ENCODE measurements at places on chromosomes 16 and 17.
A peak's percentile ranks its signal among the peaks of the same experiment; 100 is the strongest.

- DNase-seq: no peak
These were observed 25.3 kb downstream of the CACNG3 start for GRCh38 chr16:24281466-24281865.

DNA sequence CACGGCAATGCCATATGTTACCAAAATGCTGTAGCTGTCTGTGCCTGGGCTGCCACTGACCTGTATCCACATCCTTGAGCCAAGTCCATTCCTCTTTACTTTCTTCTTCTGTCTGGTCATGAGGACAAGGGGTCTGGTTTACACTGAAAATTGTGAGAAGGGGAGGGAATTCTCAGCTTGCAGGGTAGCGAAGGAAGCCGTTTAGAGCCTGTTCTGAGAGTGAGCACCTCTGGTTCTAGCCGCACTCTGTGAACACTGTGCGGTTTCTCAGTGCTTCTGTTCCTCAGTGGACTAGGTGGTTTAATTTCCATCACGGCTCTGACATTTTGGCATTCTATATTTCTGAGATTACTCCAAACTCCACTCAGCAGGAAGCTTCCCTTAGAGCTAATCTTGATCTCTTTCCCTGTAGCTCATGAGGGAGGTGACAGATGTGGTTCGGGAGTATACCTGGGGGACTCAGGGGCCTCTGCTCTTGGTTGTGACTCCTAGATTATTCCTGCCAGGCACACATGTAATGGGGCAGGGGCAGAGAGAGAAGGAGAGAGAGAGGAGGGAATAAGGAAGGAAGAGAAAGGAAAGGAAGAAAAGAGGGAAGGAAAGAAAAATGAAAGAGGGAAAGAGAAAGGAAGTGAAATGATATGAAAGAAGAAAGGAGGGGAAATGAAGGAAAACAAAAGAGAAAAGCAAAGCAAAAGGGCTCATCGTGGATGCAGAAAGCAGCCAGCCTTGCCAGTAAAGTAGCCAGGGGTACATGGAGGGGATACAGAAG, 14.2 kb upstream of the TBX21 start:
- DNase-seq: no peak

- peak; percentile 10 for DNase-seq
These were observed 108.4 kb downstream of the CDH13 start for GRCh38 chr16:82735186-82735585.

- no peak for DNase-seq
These were observed 10.3 kb upstream of the PVALEF start for GRCh38 chr17:81154961-81155360.

DNA sequence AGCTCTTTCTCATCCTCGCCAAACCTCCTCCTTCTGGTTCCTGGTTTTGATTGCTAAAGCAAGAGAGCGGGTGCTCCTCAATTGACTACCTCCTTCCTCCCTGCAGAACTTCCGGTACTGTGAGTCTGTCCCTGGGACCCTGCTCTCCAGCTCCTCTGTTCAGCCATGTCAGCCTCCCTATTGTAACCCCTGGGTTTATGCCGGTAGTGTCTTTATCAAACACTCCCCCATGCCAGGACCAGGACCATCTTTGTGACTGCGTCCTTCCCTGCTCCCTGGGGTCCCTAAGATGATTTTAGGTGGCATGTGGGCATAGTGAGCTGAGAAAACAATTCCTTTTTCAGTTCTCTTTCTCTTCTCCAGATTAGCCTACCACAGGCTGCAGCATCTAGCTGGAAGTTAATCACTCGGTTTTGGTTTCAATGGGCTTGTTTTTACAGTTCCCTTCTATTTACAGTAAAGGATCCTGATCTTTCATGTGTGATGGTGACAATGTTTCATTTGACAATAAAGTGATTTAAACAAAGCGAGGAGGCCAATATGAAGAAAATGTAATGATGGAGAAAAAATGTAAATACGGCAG, 27.7 kb upstream of the IL21R start:
- peak; percentile 57 for DNase-seq
